ENCODE measurements at places on chromosomes 12 and 14.

- no peak overlapping the region for H3K4me3 ChIP-seq
- DNase-seq: no peak
- H3K27ac ChIP-seq: no peak overlapping the region
- no peaks in the 10 kb centered on the region for H3K36me3 ChIP-seq
- H3K4me1 ChIP-seq: no peaks in the 10 kb centered on the region
- H3K27me3 ChIP-seq: no peaks in the 10 kb centered on the region
Observed at GRCh38 chr12:65524666-65525065, 246.2 kb downstream of the MSRB3 start.

DNA sequence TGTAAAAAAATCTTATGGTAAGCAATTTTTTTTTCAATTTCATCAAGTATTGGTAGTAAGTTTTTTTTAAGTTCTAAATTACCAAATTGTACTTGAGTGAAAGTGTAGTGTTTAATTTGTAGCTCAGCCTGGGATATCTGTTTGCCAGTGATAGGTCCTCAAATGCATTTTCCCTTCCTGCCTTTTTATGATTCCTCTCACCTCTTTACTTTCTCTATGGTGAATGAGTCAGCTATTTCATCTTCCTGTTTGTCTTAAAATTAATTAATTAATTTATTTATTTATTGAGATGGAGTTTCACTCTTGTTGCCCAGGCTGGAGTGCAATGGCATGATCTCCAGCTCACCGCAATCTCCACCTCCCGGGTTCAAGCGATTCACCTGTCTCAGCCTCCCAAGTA is 10.6 kb downstream of the SRP54 start:
- peaks cover 5% of the 10 kb centered on the region for H3K36me3 ChIP-seq
- no peak overlapping the region for H3K27ac ChIP-seq
- no peak for DNase-seq
- no peaks in the 10 kb centered on the region for H3K4me1 ChIP-seq
- no peaks in the 10 kb centered on the region for H3K27me3 ChIP-seq

DNA sequence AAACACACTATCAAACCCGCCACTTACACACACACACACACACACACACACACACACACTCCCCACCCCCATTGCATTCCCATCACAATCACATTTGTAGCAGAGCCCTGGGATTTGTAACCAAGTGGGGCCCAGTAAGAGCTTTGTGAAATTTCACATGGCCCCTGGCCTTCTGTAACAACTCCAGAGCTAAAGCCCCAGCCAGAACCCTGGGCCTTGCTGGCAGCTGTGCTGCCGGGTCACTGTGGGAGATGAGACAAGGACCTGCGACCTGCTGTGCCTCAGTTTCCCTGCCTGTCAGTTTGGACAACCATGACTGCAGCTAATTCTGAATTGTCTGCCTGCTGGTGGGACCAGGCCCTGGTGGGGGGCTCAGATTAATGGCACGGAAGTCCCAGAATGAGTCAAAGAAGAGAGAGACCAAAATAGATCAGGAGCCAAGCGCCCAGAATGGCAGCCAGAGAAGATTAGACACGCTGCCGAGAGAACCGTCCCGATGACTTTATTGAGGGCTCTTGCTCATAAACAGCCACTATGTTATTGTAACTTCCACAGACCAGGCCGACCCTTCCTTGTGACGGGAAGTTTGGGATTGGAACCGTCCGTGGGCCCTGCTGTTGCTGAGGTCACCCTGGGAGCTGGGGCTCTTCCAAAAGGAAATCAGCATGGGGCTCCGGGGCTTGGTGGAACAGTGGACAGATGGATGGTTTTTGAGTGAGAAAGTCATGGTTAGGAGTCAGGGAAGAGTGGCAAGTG is 123.1 kb downstream of the ZFP36L1 start:
- H3K36me3 ChIP-seq: no peaks in the 10 kb centered on the region
- peak overlapping the region; percentile 70 for H3K27ac ChIP-seq
- H3K4me3 ChIP-seq: no peak overlapping the region

- no peaks in the 10 kb centered on the region for H3K36me3 ChIP-seq
- no peak overlapping the region for H3K4me3 ChIP-seq
- no peak overlapping the region for H3K27ac ChIP-seq
- H3K4me1 ChIP-seq: peaks cover 19% of the 10 kb centered on the region
- no peak for DNase-seq
Observed at GRCh38 chr12:94457311-94457710, 2.4 kb downstream of the CEP83 start.

GRCh38 chr14:87615822-87616679 is 376.9 kb downstream of the GALC start:
- no peak for DNase-seq
- H3K27ac ChIP-seq: no peak overlapping the region
- no peaks in the 10 kb centered on the region for H3K4me1 ChIP-seq

DNA sequence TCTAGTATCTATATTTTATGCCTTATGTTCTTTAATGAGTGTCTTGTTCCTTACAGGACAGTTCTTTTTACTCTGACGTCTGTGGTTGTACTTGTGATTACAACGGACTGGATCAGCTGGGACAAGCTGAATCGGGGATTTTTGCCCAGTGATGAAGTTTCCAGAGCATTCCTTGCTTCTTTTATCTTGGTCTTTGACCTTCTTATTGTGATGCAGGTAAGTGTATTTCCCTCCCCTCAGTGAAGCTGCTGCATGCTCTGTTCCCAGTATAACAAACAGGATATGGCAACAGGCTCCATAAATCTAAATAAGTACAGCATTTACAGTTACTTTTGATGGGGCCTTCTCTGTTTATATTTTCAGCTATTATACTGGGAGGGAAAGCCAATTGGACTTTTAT is 463.6 kb downstream of the TMEM117 start:
- no peaks in the 10 kb centered on the region for H3K4me1 ChIP-seq
- no peak overlapping the region for H3K27ac ChIP-seq
- H3K27me3 ChIP-seq: no peaks in the 10 kb centered on the region
- DNase-seq: no peak
- H3K4me3 ChIP-seq: no peak overlapping the region

GRCh38 chr14:20723488-20723887 is 22.2 kb upstream of the EDDM3A start:
- H3K4me3 ChIP-seq: no peak overlapping the region
- no peaks in the 10 kb centered on the region for H3K27me3 ChIP-seq
- DNase-seq: no peak
- H3K4me1 ChIP-seq: no peaks in the 10 kb centered on the region
- no peaks in the 10 kb centered on the region for H3K36me3 ChIP-seq

DNA sequence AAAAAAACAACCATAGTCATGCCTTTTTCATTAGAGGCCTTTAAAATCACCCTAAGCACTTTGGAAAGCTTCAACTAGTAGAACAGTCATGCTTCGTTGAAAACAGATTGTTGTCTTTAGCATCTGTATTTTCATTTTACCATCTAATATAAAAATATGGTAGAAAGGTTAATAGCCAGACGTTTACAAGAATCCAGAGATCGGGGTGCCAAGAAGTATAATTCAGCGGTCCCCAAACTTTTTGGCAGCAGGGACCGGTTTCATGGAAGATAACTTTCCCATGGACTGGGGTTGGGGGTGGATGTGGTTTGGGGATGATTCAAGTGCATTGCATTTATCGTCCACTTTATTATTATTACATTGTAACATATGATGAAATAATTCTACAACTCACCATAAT is 138.4 kb downstream of the GLT1D1 start:
- no peak overlapping the region for H3K4me3 ChIP-seq
- no peaks in the 10 kb centered on the region for H3K4me1 ChIP-seq
- DNase-seq: no peak
- no peaks in the 10 kb centered on the region for H3K27me3 ChIP-seq
- no peak overlapping the region for H3K27ac ChIP-seq
